ENCODE measurements at places on chromosomes 16 and 17.

DNA sequence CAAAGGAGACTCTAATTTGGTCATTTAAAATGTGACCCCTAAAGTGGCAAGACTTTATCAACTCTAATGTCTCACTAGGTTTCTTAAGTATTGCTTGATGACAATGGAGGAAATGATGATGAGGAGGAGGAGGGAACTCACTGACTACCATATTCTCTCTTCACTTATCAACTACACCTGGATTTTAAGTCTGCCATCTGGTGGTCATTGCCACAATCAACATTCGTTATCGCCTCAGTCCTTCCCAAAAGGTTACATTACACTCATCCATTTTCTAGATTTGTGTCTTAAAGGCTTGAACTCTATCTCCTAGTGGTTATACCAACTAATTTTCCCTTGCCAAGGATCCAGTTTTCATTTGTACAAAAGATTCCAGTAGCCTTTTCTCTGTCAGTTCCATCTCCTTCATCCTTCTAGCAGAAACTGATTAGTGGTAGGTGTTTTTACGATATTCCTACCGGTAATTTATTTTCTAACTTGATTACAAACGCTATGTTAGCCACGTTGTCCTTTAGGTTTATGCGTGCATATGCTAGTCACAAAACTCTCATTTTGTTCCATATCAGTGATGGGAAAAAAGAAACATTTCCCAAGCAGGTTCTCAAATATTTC, 114.6 kb upstream of the NOG start:
- no peak for DNase-seq

DNA sequence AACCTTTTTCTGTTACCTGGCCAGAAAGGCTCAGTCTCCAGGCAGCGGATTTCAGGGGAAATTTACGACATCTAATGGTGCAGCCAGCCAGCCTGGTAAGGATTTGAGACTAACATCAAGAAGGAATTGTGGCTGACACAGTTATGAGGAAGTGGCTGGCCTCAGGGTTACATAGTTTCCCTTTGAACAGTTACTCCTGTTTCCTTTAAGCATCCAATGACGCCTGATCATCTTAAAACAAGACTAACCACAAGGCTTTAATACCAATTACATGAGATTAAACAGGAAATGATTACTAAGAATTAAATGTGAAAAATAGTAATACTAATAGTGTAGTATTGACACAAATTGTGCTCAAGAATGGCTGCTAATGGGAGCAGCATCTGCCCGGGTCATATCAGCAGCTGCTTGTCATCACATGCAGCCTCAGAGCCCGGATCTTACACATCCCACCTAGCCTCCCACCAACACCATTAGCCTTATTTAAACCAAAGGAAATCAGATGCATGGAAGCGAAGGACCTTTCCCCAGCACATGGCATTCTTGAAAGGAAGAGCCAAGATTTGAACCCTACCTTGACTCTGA, 431.8 kb downstream of the PMP22 start:
- no peak for DNase-seq

GRCh38 chr16:49856672-49857330, 889 bp upstream of the ZNF423 start:
- no peak for DNase-seq

DNA sequence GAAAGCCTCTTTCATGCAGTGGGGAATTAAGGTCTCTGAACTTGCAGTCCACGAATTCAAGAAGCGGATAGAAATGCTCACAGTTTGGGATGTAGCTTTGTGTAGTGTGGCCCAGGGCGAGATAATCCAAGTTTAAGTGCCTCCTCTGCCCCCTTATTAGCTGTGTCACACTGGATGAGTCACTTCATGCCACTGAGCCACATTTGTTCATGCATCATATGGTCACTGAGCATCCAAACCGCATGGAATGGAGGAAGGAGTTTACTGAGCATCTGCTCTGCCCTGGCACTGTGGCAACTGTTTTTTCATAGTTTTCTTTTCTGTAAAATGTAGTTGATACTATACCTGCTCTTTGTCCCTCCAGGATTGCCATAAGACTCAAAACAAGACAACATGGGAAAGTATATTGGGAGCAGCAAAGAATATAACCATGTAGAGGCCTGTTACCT, 15.1 kb upstream of the DHX8 start:
- no peak for DNase-seq

DNA sequence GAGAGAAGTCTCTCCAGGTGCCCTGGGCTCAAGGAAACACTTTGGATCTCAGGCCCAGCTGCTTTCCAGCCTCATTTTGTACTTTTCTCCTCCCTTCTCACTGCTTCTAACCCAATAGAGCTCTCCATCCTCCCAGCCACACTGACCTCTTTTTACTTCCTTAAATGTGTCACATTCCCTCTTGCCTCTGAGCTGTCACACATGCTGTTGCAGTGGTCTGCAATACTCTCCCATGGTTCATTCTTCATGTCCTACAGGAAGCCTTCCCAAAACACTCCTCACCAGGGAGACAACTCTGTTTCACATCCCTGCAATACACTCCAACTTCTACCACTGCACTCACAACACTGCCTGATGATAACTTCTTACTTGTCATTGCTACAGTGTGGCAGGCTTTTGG, 242.1 kb upstream of the DYNLRB2 start:
- DNase-seq = no peak

- no peak for DNase-seq
Measured at GRCh38 chr17:75681289-75681688, 14.2 kb downstream of the SAP30BP start.

- DNase-seq = no peak
Measured at GRCh38 chr17:59637611-59638310, 18.1 kb downstream of the CLTC start.

- DNase-seq = no peak
Measured at GRCh38 chr17:42422412-42422957, 571 bp downstream of the CAVIN1 start.

DNA sequence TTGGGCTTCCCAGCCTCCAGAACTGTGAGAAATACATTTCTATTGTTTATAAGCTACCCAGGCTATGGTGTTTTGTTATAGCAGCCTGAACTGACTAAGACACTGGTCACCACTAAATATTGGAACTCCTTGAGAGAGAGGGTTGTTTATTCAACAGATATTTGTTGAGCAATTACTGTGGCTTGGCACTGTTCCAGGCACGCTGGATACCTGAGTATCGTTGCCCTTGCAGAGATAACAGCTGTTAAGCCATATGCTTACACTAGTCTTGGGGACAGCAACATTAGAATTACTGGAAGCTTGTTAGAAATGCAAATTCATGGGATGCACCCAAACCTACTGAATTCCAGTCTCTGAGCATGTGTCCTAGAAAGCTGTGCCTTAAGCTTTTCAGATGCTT, 230.7 kb downstream of the HS3ST4 start:
- no peak for DNase-seq

GRCh38 chr16:57380671-57381462, 8.6 kb downstream of the CX3CL1 start:
- no peak for DNase-seq

DNA sequence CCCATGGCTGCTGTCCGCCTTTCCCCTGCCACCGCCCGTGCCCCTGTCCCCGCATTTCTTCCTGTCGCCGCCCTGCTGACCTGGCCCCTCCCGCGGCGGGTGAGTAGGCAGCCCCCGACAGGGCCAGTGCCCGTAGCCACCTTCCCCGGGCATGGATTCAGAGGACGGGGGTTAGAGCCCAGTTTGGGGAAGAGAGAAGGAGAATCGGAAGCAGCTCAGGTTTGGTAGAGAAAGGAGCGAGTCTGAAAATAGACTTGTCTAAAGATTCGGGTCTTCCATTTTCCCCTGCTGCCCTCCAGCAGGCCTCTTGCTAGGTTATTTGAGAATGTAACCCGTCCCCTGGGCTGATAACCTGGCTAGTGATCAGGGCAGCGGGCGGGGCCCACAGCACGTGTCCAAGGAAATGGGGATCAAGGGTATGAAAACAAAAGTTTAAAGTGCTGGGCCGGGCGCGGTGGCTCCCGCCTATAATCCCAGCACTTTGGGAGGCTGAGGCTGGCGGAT, 7.9 kb upstream of the CLDN9 start:
- DNase-seq = no peak

DNA sequence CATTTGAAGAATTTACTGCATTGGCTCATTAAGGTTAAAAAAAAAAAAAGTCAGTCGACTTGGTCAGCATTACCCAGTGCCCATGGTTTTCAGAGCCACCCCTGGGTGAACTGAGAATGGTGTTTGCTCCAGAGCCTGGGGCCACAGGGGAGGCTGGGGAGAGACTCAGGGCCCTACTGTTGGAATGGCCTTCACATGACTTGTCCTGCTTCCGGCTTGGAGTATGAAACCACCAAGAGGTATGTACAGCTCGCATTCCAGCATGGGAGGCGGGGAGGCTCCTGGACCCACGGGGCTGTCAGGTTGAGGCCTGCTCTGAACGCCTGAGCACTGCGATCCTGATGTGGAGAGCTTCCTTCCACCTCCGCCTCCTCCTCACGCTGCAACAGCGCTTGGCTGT, 36.8 kb downstream of the MSI2 start:
- no peak for DNase-seq

DNA sequence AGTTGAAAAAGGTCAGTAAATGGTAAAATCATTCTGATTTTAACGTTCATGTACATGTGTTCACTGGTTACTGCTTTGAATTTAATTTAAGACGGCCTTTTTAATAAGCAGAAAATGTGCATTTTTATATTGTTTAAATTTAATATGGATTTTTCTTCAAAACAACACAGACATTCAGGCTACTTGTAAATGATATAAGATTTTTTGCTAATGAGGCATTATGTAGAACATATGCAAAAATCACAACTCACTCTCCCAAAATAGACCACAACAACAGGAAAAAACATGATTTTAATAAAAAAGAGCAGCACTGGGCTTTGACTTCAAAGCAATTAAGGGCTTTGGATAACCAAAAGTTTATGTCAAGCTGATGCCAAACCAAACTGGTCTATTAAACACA, 22.3 kb downstream of the RPGRIP1L start:
- no peak for DNase-seq

DNA sequence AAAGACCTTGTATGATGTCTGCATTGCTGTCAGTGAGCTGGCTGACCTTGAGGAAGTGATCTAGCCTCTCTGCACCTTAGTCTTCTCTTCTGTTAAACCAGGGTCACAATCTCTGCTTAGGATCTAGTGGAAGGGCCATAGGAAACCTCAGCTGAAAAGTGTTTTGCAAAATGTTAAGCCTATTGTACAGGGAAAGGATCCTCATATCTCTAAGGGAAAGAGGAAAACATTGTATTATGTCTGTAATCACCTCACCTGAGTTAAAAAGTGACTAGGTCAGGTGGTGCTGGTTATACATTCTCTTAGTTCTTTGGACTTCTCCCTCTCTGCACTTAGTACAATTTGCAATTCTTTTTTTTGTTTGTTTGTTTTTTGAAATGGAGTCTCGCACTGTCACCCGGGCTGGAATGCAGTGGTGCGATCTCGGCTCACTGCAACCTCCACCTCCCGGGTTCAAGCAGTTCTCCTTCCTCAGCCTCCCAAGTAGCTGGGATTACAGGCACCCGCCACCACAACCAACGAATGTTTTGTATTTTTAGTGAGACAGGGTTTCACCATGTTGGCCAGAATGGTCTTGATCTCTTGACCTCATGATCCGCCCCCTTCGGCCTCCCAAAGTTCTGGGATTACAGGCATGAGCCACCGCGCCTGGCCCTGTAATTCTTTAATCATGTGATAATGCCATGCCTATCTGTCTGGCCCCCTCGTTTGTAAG, 2.0 kb upstream of the SEPHS2 start:
- no peak for DNase-seq

- no peak for DNase-seq
Measured at GRCh38 chr16:72847187-72848027, 200.5 kb downstream of the ZFHX3 start.

DNA sequence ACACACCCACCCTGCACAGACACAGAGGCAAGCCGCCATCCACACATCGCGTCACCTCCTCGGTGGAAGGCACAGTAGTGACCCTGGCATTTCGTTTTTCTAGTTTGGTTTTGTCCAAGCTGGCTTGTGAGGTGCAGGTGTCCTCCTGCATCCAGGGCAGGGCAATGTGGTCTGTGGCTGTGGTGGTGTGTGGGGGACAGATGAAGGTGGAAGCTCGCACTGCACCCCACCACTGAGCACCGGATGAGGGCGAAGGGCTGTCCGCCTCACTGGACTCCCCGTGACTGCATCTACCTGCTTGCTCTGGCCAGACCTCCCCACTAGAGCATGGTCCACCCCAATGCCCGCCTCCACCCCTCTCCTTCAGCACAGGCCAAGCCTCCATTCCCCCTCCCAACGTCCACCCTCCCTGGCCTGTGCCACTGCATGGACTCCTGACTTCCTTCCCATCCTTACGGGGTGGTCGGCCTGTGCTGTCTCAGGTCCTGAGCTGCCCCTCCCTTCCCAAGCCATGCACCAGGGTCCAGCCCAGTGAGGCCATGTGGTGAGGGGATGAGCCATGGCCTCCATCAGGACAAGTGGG, 78.8 kb upstream of the CBX4 start:
- DNase-seq = no peak

- DNase-seq = no peak
Measured at GRCh38 chr17:80499560-80499959, 23.2 kb upstream of the NPTX1 start.

DNA sequence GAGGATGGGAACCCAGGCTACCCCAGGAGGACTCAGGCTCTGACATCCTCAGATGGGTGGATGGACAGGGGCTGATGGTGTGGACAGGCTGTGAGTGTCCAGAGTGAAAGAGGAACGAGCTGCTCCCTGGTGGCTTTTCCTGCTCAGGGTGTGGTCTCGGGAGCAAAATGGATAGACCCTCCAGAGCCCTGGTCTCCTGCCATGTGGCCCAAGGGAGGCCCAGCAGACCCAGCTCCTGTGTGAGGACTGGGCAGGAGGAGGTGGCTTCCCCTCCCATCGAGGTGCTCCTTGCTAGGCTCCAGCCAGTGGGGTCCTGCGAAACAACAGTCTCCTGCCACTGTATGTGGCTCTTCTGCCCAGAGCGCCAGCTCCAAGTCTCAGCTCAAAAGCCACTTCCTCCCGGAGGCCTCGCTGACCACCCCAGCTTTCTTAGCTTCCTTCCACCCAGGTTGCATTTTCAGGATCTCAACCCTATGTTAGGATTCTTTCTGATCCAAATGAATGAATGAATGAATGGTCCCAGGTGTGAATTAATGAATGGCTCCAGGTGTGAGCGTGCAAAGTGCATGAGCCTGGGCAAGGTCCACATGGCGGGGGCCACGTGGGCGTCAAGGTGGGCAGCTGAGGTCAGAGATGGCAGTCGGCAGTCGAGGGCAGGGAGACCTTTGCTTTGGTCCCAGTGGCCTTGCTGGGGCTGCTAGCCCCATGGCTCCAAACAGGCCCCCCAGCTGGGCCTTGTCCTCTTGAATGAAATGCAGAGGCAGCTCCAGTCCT, 120.3 kb upstream of the CIBAR2 start:
- DNase-seq = no peak

- no peak for DNase-seq
Measured at GRCh38 chr17:12457493-12457892, 208.2 kb upstream of the MYOCD start.

DNA sequence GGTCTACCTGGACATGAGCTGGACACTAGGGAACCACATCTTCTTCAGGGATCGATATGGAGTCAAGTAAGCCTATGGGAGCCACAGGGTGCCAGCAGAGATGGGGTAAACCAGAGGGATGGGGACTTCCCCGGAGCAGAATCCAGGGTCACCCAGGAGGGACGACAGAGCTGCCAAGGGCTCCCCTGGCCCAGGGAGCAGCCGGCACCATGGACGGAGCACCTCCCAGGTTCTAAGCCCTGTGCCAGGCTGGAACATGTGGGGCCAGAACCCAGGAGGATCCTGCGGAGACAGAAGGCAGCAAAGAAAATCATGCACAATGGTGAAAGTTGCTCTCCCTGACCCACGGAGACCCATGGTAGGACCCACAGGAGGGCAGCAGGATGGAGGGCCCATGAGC, 33.6 kb upstream of the KSR1 start:
- DNase-seq = no peak

- DNase-seq = no peak
Measured at GRCh38 chr17:62809656-62810055, 1.5 kb upstream of the MARCHF10 start.
